ENCODE measurements at places on chromosomes 12 and 14. TPM values are rescaled to one million over a fixed set of nuclear protein-coding genes. Genes with fewer than 3 reads are reported as not detected.

LHX5 gene
- not detected for total RNA-seq

ANG gene
- 9.6 TPM for total RNA-seq

OTOGL gene
- 0.30 TPM for total RNA-seq

PLEKHD1 gene
- total RNA-seq, result 0.20 TPM

SNRNP35 gene
- total RNA-seq, result 21.8 TPM

SLC8A3 gene
- 3.5 TPM for total RNA-seq

IFNG-AS1 gene
- total RNA-seq, result 0.49 TPM

STON2 gene
- total RNA-seq, result 28.7 TPM

NTF3 gene
- 4.7 TPM for total RNA-seq
